Thymus (tissue), 14 donors: ENCODE measurements at places on chromosomes 3 and 15. TPM values are rescaled to one million over a fixed set of nuclear protein-coding genes. Genes with fewer than 3 reads are reported as not detected.

DNA sequence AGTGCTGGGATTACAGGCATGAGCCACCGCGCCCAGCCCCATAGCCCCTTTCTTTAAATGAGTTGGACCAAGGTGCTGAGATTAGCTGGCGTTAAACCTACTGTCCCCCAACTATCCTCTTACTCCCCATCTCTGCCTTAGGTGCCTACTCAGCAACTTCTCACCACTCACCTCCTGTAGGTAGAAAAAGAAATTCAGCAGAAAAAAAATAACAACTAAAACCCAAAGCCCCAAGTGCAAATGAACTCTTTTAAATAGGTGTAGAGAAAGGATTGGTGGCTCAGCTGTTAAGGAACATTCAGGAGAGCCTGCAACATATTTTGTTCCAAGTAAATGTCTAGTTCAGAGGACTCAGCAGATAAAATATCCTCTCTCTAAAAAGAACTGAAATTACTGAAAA is 19.5 kb downstream of the SAMD7 start:
- H3K27ac ChIP-seq, result no peak overlapping the region
- H3K4me3 ChIP-seq, result no peak overlapping the region
- H3K36me3 ChIP-seq, result no peaks in the 10 kb centered on the region

DNA sequence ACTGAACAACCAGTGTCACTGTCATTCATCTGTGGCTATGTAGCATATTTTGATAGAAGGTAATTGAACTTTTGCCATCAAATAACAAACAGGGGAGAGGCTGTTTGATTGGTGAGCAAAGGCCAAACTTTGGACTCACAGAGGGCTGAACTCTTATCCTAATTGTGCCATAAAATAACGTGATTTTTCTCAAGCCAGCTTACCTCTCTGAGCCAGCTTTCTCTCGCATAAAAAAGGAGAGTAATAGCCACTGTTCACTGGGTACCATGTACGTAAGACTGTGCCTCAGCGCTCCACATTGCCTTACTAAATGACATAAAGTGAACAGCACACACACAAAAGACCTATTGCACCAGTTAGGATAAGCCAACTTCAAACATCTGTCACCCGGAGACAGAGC is 216.9 kb downstream of the LRTM1 start:
- H3K4me1 ChIP-seq, result no peaks in the 10 kb centered on the region
- DNase-seq, result no peak
- H3K27me3 ChIP-seq, result no peaks in the 10 kb centered on the region
- no peak overlapping the region for H3K27ac ChIP-seq
- no peaks in the 10 kb centered on the region for H3K36me3 ChIP-seq

GRCh38 chr15:80870366-80870765 is 91.2 kb downstream of the CEMIP start:
- no peak overlapping the region for H3K27ac ChIP-seq
- H3K27me3 ChIP-seq, result no peaks in the 10 kb centered on the region
- H3K4me1 ChIP-seq, result no peaks in the 10 kb centered on the region
- H3K36me3 ChIP-seq, result no peaks in the 10 kb centered on the region
- no peak for DNase-seq
- no peak overlapping the region for H3K4me3 ChIP-seq

- H3K27ac ChIP-seq, result no peak overlapping the region
- no peak overlapping the region for H3K4me3 ChIP-seq
- H3K4me1 ChIP-seq, result no peaks in the 10 kb centered on the region
- no peaks in the 10 kb centered on the region for H3K27me3 ChIP-seq
- no peak for DNase-seq
Measured at GRCh38 chr3:5428607-5429516, 241.4 kb downstream of the EDEM1 start.

DNA sequence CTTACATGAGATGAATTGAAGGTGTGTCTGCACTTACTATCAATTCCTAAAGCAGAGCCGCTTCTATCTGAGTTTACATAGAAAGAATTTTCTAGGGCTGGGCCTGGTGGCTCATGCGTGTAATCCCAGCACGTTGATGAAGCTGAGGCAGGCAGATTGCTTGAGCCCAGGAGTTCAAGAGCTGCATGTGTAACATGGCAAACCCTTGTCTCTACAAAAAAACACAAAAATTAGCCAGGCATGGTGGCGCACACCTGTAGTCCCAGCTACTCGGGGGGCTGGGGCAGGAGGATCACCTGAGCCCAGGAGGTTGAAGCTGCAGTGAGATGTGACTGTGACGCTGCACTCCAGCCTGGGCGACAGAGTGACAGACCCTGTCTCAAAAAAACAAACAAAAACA is 18.1 kb upstream of the ATP13A3 start:
- no peaks in the 10 kb centered on the region for H3K36me3 ChIP-seq
- no peaks in the 10 kb centered on the region for H3K27me3 ChIP-seq
- no peak overlapping the region for H3K4me3 ChIP-seq
- no peak for DNase-seq

- H3K27me3 ChIP-seq, result no peaks in the 10 kb centered on the region
- no peaks in the 10 kb centered on the region for H3K36me3 ChIP-seq
- no peak overlapping the region for H3K4me3 ChIP-seq
- DNase-seq, result no peak
- H3K4me1 ChIP-seq, result peaks cover 13% of the 10 kb centered on the region
Measured at GRCh38 chr3:49173116-49173791, 1.9 kb downstream of the KLHDC8B start.

The CLDN18 gene
- 0.62 TPM for polyA plus RNA-seq

DNA sequence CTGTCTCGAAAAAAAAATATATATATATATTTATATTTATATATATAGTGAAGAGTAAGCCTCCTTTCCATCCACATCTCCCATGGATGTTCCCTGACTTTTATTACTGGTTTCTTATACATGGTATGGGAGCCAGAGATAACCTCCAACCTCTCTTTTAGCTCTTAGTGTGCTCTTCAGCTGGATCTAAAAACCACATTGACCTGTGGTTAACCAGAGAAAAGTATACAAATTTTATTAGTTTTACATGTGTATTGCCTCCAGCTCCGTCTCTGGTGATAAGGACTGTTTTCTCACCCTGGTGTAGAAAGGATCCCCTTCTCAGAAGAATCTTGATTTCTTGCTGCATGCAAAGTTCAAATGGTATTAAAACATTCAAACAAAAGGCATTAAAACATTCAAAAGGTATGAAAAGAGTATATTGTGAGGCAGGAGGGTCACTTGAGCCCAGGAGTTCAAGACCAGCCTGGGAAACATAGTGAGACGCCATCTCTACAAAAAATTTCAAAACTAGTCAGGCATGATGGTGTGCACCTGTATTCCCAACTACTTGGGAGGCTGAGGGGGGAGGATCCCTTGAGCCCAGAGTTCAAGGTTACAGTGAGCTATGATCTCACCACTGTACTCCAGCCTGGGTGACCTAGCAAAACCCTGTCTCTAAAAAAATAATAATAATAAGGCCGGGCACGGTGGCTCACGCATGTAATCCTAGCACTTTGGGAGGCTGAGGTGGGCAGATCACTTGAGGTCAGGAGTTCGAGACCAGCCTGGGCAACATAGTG is 13.5 kb upstream of the TTBK2 start:
- DNase-seq, result no peak
- H3K4me3 ChIP-seq, result no peak overlapping the region
- H3K27ac ChIP-seq, result no peak overlapping the region

GRCh38 chr3:147356909-147357900 is 49.1 kb downstream of the ZIC4 start:
- no peaks in the 10 kb centered on the region for H3K36me3 ChIP-seq
- no peak overlapping the region for H3K4me3 ChIP-seq
- H3K27ac ChIP-seq, result no peak overlapping the region

The ZNF80 gene
- polyA plus RNA-seq, result 0.23 TPM

- no peak for DNase-seq
- no peak overlapping the region for H3K27ac ChIP-seq
- H3K4me1 ChIP-seq, result peaks cover 12% of the 10 kb centered on the region
- no peak overlapping the region for H3K4me3 ChIP-seq
Measured at GRCh38 chr3:150594150-150594549, 9.0 kb upstream of the SELENOT start.

The CCDC54 gene
- not detected for polyA plus RNA-seq

DNA sequence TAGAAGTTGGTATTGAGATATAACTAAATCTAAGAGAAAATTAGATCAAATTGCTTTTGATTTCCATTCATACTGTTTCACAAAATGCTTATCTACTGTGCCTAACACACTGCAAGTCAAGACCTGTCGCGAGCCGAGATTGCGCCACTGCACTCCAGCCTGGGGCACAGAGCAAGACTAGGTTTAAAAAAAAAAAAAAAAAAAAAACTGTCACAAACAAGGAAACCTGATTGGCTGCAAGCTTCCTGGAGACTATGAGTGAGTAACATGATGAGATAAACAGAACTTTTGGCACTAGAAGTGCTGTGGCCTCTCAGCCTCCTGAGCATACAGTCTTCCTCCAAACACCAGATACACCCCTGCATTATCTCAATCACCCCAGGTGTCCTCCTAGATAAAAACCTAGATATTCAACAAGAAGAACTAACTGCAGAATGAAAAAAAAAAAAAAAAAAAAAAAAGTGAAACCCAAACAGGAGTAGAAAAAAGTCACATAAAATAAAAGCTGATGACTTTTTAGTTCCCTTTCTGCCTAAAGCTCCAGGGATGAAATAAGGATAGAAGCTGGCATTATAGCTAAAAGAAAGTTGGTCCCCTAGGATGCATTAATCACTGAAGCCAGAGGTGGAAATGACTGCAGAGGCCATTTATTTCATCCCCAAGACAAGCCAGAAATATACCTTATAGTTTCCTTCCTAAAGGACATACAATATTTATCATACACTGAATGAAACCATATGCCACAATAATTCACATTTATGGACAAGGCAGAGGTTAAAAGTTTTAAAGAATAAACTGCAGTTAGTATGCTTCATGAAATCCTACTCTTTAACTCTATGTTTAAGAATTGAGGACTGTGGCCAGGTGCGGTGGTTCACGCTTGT is 82.4 kb downstream of the P3H2 start:
- no peak overlapping the region for H3K4me3 ChIP-seq
- no peaks in the 10 kb centered on the region for H3K27me3 ChIP-seq
- H3K4me1 ChIP-seq, result no peaks in the 10 kb centered on the region
- peak overlapping the region; percentile 39 for H3K27ac ChIP-seq
- DNase-seq, result no peak

The ERC2 gene
- polyA plus RNA-seq, result 0.50 TPM

DNA sequence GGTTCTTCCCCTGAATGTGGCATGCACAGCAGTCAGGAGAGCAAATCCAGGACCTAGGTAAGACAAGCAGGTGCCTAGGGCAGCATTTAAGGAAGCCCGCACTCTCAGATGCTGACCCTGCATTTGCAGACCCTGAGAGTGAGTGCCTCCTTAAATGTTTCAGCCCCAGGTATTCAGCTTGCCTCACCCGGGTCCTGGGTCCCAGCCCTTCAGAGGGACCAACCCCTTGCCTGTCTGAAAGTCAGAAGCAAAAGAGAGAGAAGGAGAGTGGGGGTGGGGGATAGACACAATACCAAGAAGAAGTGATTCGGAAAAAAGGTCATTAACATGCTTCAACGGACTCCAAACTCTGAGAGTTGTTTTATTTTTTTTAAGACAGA is 75.0 kb downstream of the MEGF11 start:
- no peaks in the 10 kb centered on the region for H3K36me3 ChIP-seq
- no peaks in the 10 kb centered on the region for H3K4me1 ChIP-seq

The NRG4 gene
- polyA plus RNA-seq, result 0.41 TPM

DNA sequence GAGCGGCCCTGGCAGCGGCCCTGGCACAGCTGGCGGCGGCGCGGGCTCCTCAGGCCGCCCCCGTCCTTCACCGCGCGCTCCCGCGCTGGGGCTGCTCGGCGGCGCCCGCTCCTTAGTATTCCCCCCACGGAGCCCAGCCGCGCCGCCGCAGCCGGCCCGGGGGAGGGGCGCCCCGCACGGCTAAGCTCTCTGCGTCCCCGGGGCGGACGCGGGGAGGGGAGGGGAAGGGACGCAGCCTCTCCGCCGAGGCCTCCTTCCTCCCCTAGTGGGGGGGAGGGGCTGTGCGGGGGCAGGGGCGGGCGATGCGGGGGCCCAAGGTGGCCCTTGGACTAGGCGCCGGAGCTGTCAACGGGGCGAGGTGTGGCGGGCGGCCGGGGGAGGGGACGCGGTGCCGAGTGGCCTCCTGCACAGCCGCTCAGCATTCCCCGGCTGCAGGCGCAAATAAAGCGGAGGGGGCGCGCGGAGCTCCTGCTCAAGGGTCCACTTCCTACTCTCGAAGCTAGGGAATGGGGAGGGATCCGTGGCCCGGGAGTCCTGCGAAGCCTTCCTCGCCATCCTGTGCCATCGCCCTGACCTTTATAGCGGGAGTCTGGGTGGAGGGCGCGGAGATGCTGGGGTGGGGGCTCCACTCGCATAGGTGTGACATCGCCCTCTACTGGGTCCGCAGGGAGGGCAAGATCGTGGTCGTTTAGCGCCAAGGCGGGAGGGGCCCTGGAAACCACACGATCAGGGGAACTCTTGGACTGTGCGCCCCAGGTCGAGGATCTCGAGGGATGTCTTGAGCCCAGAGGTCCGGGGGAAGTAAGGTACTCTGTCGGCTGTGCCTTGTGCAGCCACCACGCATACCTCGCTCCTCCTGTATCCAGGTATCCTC is 22.2 kb downstream of the EPHB3 start:
- peaks cover 63% of the 10 kb centered on the region for H3K27me3 ChIP-seq
- peaks cover 8% of the 10 kb centered on the region for H3K4me1 ChIP-seq
- no peak overlapping the region for H3K27ac ChIP-seq
- H3K4me3 ChIP-seq, result no peak overlapping the region
- H3K36me3 ChIP-seq, result no peaks in the 10 kb centered on the region

DNA sequence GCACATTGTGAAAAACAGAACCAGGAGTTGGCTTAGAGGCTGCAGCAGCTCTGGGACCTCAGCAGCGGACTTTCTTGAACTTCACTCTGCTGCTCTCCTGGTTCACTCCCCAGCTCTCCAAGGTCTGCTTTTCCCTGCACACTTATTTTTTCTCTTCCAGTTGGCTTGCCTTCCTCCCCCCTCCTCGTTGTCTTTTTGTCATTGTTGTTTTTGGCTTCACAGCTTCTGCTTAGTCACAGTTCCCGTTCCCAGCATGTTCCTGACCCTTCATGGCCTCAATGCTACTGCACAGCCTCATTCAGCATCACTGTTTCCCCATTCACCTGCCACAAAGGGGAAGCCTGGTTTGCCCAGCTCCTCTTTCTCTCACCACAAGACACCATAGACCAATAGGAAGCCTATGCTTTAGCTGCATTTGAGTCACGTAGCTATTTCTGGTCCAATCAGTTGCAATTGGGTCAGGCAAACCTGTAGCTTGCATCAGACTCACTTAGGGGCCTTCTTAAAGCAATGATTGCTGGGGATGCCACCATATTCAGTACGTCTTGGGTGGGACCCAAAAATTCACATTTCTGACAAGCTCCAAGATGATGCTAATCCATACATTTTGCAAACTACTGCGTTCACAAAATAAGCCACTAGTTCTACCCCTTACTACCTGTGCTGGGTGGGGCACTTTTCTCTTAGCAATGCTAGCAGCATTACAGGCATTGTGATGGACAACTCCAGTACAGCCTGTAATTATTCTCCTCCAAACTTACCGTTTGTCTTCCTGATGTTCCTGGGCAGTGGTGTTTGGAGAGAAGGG is 7.8 kb upstream of the SUMF1 start:
- H3K27ac ChIP-seq, result no peak overlapping the region
- no peaks in the 10 kb centered on the region for H3K27me3 ChIP-seq
- no peaks in the 10 kb centered on the region for H3K4me1 ChIP-seq
- DNase-seq, result no peak

The CXCR6 gene
- polyA plus RNA-seq, result 8.5 TPM

- H3K4me1 ChIP-seq, result peaks cover 8% of the 10 kb centered on the region
- H3K4me3 ChIP-seq, result peak overlapping the region; percentile 98
- no peaks in the 10 kb centered on the region for H3K27me3 ChIP-seq
- H3K27ac ChIP-seq, result peak overlapping the region; percentile 80
- H3K36me3 ChIP-seq, result no peaks in the 10 kb centered on the region
Measured at GRCh38 chr3:53346514-53346913, 829 bp downstream of the DCP1A start.

The SLC9C1 gene
- 0.11 TPM for polyA plus RNA-seq
